ENCODE measurements at places on chromosomes 12 and 14. TPM values are rescaled to one million over a fixed set of nuclear protein-coding genes. Genes with fewer than 3 reads are reported as not detected.

The AKAP6 gene
- 11.8 TPM for polyA plus RNA-seq

The OAS3 gene
- polyA plus RNA-seq = not detected

DNA sequence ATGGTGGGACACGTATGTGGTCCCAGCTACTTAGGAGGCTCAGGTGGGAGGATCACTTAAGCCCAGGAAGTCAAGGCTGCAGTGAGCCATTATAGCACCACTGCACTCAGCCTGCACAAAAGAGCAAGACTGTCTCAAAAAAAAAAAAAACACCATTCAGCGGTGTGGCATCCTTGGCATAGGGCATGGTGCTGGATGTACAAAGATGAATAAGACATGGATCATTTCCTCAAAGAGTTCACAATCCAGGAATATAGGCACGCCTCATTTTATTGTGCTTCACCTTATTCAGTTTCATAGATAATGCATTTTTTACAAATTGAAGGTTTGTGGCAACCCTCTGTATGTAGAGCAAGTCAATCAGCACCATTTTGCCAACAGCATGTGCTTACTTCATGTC, 6.4 kb downstream of the CINP start:
- H3K36me3 ChIP-seq = peaks cover 30% of the 10 kb centered on the region
- no peak for DNase-seq
- H3K4me3 ChIP-seq = no peak overlapping the region

- no peaks in the 10 kb centered on the region for H3K4me1 ChIP-seq
- DNase-seq = no peak
- H3K36me3 ChIP-seq = no peaks in the 10 kb centered on the region
- peaks cover 37% of the 10 kb centered on the region for H3K27me3 ChIP-seq
- H3K27ac ChIP-seq = no peak overlapping the region
Observed at GRCh38 chr12:107584563-107584962, 101.0 kb upstream of the PWP1 start.

DNA sequence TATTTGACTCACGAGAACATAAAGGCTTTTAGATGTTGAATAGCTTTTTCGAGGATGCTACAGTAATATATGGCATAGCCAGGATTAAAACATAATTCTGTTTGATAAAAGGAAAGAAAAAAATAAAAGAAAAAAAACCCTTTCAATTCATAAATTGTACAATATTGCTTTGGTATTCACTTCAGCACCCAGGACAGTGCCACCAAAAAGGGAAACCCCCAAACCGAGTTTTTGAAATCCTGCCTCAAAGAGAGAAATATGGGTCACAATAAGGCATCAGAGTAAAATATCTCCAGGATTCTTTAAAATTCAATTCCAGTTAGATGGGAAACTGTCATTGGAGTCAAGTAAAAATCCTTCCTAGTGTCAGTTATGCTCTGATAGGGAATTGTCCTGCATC, 551.2 kb upstream of the SEL1L start:
- H3K27me3 ChIP-seq = no peaks in the 10 kb centered on the region
- H3K4me3 ChIP-seq = no peak overlapping the region
- H3K4me1 ChIP-seq = no peaks in the 10 kb centered on the region

GRCh38 chr14:52338051-52338681, 24.1 kb downstream of the PTGER2 start:
- H3K27me3 ChIP-seq = no peaks in the 10 kb centered on the region
- DNase-seq = peak; percentile 65
- H3K36me3 ChIP-seq = no peaks in the 10 kb centered on the region
- H3K4me1 ChIP-seq = no peaks in the 10 kb centered on the region
- H3K27ac ChIP-seq = no peak overlapping the region

DNA sequence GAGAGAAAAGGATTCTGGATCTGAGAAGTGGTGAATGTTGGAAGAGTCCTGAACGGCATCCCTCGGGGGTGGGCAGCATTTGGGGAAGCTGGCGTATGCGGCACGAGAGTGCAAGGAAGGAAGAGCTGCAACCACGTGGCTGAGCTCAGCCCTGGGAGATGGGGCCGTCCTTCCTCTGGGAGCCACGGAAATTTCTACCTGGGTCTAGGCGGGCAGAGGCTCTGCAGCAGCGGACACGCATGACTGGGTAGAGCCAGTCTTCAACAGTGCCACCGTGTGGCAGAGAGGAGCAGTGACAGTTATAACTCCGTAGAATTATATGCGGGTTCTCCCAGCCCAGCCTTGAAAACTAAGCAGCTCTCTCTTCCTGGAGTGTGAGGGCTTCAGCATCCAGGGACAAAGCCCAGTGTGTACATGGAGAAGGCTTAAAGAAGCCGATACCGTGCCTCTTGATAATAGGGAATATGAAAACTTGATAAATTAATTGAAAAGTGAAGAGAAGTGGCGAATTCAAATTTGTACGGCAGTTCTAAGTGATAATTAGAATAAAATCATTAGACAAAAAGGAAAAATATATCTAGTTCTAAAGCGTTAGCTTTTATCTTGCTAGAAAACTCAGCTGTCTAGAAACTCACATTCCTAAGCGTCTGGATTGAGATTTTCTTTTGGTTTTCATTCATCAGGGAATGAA, 82.9 kb upstream of the STXBP6 start:
- H3K27me3 ChIP-seq = peaks cover 63% of the 10 kb centered on the region
- no peak overlapping the region for H3K27ac ChIP-seq
- no peaks in the 10 kb centered on the region for H3K36me3 ChIP-seq
- no peak overlapping the region for H3K4me3 ChIP-seq

GRCh38 chr14:90336985-90337384, 5.2 kb upstream of the NRDE2 start:
- H3K27ac ChIP-seq = no peak overlapping the region
- no peaks in the 10 kb centered on the region for H3K4me1 ChIP-seq
- H3K4me3 ChIP-seq = no peak overlapping the region
- DNase-seq = no peak
- no peaks in the 10 kb centered on the region for H3K36me3 ChIP-seq

- DNase-seq = no peak
- no peak overlapping the region for H3K27ac ChIP-seq
- H3K27me3 ChIP-seq = peaks cover 4% of the 10 kb centered on the region
- no peaks in the 10 kb centered on the region for H3K36me3 ChIP-seq
Observed at GRCh38 chr12:59578254-59578653, 17.6 kb upstream of the SLC16A7 start.

DNA sequence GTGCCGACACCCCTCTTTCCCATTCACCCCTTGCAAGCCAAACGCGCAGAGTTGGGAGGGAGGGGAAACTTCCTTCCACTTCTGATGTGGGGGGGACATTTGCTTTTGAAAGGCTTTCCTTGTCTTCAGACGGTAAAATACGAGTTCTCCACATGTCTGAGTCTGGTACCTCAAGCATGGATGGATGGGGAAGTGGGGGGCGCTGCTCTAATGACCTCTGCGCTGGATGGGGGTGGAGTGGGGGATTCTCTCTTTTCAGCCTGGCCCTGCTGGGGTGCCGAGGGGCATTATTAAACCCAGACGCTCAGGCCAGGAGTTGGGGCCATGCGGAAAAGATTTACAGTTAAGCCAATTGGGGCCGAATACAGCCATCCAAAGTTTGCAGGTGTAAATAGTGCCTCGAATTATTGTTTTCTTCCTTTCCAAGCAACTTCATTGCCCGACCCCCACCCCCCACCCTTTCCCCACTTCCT, 9.1 kb upstream of the TBX3 start:
- peak overlapping the region; percentile 28 for H3K4me3 ChIP-seq
- no peak for DNase-seq
- H3K27me3 ChIP-seq = peaks cover 100% of the 10 kb centered on the region
- H3K4me1 ChIP-seq = no peaks in the 10 kb centered on the region

- no peak overlapping the region for H3K4me3 ChIP-seq
- no peaks in the 10 kb centered on the region for H3K36me3 ChIP-seq
- H3K4me1 ChIP-seq = peaks cover 8% of the 10 kb centered on the region
Observed at GRCh38 chr12:94717656-94718055, 67.3 kb upstream of the TMCC3 start.

- DNase-seq = peak; percentile 13
- peak within 1 kb of the TSS; percentile 19 for H3K4me3 ChIP-seq
- H3K36me3 ChIP-seq = no peaks in the 10 kb centered on the region
Observed at GRCh38 chr12:117361347-117361751, at the start of gene NOS1. NOS1 (minus strand) TSS chr12:117361626; CDS start chr12:117331069, 30,557 bp downstream.

The KRT82 gene
- polyA plus RNA-seq = not detected

DNA sequence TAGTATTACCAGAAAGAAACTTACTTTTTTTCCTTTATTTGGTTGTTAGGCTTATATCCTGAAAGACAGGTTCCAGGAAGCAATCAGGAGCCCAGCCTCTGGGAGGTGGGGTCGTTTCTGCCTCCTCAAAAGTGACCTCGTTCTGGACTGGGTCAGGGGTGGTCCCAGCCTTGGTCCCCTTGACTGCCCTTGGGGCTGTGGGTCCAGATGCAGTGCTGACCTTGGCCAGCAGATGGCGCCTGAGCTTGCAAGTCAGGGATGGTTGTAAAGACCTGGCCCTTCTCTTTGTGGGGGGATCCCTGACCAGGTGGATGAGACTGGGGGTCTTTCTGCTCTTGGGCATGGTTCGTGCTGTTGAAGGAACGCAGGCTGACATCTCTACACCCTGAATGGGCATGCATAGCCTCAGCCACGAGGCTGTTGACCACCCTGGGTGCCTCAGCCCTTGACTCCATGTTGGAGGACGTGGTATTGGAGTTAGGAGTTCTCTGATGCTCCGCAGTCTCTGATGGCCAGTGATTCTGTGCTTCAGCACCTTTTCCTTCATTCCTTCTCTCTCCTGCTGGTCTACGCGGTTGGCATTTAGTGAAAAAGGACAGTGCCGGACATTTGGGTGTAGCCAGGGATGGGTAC, 62.4 kb downstream of the ADCK1 start:
- H3K27ac ChIP-seq = no peak overlapping the region
- no peaks in the 10 kb centered on the region for H3K4me1 ChIP-seq
- H3K36me3 ChIP-seq = no peaks in the 10 kb centered on the region
- peak; percentile 78 for DNase-seq
- no peaks in the 10 kb centered on the region for H3K27me3 ChIP-seq

The AVPR1A gene
- not detected for polyA plus RNA-seq

DNA sequence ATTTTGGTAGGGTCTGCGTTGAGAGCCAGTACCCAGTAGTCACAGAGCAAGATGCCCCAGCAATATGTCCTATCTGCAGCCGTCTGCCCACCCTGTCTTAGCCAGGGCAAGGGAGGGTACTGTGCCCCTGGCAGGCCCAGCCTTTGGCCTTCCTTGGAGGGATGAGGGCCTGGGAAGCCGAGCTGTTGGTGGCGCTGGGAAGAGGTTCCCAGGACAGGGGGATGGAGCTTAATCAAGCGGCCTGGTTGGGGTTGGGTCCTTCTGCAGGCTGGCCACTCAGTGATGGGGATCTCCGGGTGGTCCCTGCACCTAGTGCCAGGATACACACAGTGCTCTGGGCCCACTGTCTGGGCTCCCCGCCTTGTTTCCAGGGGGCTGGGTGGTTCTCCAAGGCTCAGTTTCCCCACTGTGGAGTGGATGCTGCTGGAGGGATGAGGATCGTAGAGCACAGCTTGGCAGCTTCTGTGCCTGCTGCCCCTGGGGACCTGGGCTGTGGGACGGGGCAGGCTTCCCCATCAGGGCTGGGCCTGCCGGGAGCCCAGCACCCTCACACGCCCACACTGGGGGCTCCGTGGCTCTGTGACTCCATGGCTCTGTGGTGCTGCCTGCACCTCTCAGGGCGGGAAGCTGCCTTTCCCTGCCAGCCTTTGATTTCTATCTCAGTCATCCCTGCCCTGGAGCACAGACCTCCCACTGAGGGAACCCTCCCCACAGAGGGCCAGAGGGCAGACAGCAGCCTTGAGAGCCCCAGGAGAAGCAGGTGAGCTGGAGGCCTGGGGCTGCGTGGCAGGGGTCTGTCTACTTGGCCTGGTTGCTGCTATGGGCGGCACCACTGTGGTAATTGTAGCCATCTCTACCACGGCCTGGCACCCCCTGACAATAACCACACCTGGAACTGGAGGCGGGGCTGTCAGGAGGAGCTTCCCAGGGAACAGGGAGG, 357.0 kb downstream of the TMEM121 start:
- no peak for DNase-seq
- H3K4me3 ChIP-seq = no peak overlapping the region
- no peak overlapping the region for H3K27ac ChIP-seq
- H3K36me3 ChIP-seq = no peaks in the 10 kb centered on the region
- H3K4me1 ChIP-seq = no peaks in the 10 kb centered on the region

The PRH2 gene
- polyA plus RNA-seq = 0.43 TPM

DNA sequence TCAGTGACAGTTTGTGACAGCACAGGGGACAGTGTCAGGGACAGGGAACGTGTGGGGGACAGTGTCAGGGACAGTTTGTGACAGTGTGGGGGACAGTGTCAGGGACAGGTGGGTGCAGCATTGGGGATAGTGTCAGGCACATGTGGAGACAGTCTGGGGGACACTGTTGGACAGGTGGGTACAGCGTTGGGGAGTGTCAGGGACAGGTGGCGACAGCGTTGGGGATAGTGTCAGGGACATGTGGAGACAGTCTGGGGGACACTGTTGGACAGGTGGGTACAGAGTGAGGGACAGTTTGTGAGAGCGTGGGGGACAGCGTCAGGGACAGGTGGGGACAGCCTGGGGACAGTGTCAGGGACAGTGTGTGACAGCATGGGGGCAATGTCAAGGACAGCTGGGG, 140.0 kb downstream of the TMEM121 start:
- DNase-seq = no peak
- H3K4me3 ChIP-seq = no peak overlapping the region
- no peaks in the 10 kb centered on the region for H3K4me1 ChIP-seq
- H3K27ac ChIP-seq = no peak overlapping the region
- H3K36me3 ChIP-seq = no peaks in the 10 kb centered on the region

The PZP gene
- 0.62 TPM for polyA plus RNA-seq

DNA sequence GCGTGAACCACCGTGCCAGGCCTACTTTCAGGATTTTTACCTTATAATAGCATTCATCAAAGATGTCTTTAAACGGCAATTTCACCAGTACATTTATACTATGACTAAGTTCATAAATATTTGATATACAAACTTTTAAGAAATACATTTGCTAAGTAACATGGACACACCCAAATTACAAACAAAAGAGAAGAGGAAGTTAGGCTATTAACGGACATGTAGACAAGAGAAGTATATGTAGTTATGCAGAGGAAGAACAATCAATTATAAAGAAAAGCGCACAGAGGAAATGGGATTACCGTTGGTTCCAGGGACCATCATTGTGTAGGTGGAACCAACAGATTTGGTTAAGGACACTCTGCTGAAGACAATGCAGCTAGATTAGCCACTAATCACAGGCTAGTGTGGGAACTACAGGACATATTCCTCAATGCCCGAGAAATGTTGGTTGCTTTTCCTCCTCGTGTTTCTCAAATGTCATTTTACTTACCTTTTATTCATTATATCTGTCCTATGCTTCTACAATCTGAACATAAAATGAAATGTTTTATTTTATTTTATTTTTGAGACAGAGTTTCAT, 24.0 kb upstream of the PKP2 start:
- H3K4me1 ChIP-seq = no peaks in the 10 kb centered on the region
- H3K36me3 ChIP-seq = no peaks in the 10 kb centered on the region
- no peak overlapping the region for H3K27ac ChIP-seq
- no peaks in the 10 kb centered on the region for H3K27me3 ChIP-seq
- DNase-seq = no peak

DNA sequence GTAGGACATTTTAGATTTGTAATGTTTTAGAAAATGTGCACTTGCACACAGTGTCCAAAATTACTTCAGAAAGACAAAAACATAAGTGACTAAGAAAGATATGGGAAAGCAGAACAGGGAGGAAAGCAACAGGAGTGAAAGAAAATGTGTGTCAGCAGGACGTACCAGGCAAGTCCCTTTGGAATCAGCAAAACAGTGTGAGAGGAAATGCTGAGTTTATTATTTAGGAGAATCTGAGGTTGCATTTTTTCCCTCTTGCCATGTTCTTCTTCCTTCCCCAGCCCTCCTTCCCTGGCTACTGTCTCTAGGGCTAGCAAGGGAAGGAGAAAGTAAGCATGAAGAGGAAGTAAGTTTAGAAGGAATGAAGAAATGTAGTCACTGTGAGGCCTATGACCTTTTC, 67.7 kb upstream of the CD163 start:
- H3K4me3 ChIP-seq = no peak overlapping the region
- no peak for DNase-seq
- no peaks in the 10 kb centered on the region for H3K36me3 ChIP-seq
- H3K4me1 ChIP-seq = no peaks in the 10 kb centered on the region
- no peak overlapping the region for H3K27ac ChIP-seq
- no peaks in the 10 kb centered on the region for H3K27me3 ChIP-seq

Data from cardiac muscle cell (in vitro differentiated cells and primary cell).